ENCODE measurements at places on chromosomes 3 and 15.

- DNase-seq = no peak
Observed at GRCh38 chr3:195753581-195753980, 32.8 kb downstream of the MUC20 start.

GRCh38 chr3:123841476-123842238 is 42.5 kb downstream of the MYLK start:
- no peak for DNase-seq

- no peak for DNase-seq
Observed at GRCh38 chr3:51684971-51685751, 14.1 kb downstream of the TEX264 start.

DNA sequence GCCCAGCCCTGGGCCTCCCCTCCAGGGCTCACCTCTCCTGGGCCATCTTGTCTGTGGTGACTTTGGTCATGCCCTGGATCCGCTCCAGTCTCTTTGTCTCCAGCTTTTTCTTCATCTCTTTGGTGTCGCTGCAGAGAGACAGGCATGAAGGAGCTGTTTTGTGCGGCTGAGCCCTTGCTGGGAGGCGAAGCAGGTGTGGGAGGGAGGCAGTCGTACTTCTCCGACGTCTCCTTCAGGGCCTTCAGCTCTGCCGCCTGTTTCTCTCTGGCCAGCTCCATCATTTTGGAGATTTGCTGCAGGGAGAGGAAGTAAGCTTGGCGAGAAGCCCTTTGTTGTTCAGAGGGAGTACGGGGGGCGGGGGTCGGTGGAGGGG is 7.7 kb upstream of the ANKRD63 start:
- no peak for DNase-seq

DNA sequence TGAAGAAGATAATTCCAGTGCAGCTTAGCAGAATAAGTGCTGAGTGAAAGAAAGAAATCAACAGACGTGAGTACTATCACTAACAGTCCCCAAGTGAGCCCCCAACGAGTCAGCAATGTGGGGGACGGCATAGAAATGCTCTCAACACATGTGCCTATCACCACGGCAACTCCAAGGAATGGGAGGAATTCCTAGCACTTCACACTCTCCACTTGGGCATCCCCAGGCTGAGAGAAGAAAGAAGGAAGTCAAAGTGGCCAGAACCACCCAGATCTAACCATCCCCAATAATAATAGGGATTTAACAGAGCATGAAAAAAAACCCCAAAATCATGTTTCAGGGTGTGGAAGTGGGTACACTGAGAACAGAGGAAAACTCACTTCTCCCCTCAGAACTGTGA is 29.3 kb upstream of the CPNE4 start:
- no peak for DNase-seq

DNA sequence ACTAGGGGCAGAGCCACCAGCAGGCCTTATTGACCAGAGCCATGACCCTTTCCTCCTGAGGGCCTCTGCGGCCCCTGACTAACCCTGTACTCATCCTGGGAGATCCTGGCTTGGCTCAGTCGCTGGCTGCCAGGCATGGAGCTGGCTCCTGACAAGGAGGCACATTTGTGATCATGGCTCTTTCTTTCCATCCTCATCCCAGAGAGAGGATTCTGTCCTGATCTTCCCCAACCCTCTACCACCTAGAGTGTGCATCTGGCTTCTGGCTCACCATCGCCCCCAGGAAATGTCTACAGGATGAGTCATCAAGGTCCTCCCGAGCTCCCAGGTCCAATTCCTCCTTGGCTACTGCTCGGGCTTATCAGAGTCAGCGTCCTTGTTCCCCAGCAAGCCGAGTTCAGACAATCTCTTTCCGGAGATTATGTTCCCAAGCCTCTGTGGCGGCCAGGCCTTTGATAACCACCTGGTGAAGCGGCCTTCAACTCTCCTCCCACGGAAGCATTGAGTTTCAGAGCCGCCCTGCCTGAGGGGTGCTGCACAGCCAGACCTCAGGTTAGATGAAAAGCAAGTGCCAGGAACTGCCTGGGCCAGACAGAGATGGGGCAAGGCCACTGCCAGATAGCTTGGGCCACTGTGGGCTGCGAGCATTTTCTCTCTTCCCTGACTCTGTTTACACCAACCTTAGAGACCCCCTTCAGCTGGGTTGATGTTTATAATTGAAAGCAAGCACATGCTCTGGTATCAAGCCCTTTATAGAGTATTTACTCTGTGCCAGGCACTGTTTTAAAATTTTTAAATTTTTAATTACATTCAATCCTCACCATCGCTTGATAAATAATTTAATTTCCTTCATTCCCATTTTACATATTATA is 44.3 kb upstream of the MRPS22 start:
- DNase-seq = no peak

GRCh38 chr3:144112437-144112836 is 140.8 kb downstream of the DIPK2A start:
- DNase-seq = no peak

DNA sequence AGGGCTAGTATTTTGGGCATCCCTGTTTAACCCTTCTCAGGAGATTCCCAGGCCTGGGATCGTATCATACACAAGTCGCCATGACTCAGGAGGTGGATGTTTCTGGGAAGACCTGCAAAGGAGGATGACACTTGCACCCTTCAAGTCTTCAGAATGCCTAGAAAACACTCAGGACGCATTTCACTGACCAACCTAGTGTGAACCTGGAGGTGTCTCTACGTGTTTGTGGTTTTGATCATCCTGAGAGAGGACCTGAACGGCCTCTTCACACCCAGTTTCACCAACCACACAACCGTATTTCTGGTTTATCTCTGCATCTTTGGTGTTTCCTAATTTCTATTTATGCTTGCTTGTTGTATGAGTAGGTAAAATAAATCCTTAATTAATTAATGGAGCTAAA is 2.8 kb upstream of the CLDND1 start:
- no peak for DNase-seq

- no peak for DNase-seq
Observed at GRCh38 chr3:61226166-61226686, 25.0 kb downstream of the FHIT start.

DNA sequence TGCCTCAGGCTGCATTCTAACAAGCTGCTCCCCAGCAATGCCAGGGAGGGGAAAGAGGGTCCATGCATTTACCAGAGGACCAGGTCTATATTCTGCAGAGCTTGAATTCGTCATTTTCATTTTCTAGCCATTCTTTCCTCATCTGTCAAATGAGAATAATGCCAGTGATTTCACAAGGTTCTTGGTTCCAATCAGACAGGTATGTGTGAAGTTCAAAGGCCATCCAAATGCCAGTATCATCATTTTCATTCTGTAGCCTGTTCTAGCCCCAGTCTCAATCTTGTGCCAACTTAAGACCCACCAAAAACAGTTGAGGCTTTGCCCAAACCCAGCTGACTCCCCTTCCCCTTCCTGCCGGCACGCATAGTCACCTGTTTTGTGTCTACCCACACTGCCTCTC is 112.7 kb downstream of the IQSEC1 start:
- no peak for DNase-seq

Measured in stimulated activated CD4-positive, alpha-beta T cell treated with anti-CD3 and anti-CD28 coated beads, Interleukin-4, amount 100 ng/mL, for 4 hours (primary cell).